PC-9 (cell line): ENCODE measurements at places on chromosomes 12 and 14. TPM values are rescaled to one million over a fixed set of nuclear protein-coding genes. Genes with fewer than 3 reads are reported as not detected.

DNA sequence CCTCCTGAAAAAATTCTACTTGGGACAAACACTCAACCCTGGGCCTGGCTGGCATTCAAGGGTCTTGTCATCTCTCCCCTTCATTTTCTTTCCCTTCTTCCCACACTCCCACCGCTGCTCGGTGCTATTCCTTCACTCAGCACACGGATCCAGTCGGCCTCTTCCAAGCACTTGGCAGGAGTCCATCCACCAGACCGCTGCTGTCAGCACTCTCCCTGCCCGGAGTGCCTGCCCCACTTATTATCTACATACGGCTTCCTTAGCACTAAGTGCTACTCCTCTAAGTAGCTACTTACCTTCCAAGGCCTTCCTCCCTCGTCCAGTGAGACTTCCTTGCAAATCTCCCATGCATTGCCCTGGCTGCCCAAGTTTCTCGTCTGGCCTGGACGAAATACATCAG is 29.8 kb downstream of the CALM1 start:
- no peak for DNase-seq

- no peak for DNase-seq
Measured at GRCh38 chr12:59452259-59452658, 143.6 kb upstream of the SLC16A7 start.

SPX gene
- 0.39 TPM in 1 of 2 replicates, not detected in the other for total RNA-seq

MYF6 gene
- total RNA-seq, result not detected in 2 replicates

DNA sequence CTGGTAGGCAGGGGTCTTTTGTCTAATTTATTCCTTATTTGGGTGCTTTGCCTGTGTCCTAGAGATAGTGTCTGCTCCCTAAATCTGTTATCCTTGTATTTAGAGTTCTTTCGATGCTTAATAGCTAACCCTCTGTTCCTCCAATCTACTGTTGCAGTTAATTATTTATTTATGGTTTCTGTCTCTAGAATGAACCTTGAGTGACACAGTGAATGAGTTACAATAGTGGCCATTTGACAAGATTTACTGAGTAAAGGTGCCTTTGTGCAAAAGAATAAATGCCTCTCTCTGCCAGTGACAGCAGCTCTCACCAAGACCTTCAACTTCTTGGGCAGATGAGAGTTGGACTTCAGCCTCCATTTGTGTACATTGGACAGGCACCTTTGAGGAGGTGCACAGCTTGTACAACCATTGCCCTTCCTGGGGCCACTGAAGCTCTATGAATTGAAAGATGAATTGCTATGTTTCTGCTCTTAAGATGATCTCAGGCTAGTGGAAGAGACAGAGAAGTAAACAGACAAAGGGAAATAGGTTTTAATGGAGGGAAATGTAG is 165.9 kb downstream of the DERA start:
- DNase-seq, result no peak

DNA sequence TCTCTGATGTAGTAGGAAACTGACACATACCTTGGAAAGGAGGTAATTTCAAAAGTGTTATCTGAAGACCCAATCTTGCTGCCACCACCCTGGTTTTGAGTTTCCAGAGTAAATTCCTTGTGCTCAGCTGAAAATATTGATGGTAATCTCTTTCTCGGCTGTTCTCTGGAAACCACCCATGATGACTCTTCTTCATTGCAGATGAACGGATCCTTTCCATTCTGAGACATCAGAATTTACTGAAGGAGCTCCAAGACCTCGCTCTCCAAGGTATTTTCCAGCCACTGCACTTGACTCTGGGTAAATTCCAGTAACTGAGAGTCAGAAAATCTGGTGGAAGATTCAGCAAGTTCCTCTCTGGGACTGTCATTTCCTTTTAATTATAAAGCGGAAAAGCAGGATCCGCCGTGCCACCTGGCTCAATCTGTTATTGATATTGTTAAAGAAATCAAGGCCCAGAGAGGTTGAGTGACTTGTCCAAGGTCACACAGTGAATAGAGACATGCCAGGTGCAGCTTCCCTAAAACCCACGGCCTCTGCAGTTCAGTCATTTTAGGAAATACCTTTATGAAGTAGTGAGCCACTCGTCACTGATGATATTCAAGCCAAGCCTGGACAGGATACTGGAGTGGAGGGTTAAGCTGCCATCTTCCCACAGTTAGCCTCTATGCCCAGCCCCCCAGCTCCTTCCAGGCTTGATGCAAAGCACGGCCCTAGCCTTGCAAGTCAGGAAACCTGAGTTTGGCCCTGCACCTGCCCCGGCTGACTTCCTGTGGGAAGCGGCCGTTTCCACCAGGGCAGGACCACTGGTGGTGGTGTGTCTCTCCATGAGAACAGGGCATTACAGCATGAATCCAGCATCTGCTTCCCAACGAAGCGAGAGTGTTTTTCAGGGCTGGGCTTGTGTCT is 4.7 kb downstream of the CHGA start:
- peak; percentile 74 for DNase-seq

DNA sequence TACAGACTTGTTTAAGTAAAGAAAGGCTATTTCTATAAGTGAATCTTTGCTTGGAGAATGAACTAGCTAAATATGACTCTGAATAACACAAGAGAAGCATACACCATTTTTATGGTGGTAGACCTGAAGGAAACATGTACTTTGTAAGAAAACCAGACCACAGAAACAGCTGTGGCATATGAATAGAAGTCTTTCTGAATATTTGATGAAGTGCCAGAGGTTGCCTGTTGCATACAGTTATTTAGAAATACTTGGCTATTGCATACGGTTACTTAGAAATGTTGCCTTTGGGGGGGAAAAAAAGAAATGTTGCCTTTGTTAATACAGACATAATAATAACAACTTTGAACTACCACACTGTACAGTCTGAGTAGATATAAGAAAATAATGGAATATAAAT is 16.8 kb upstream of the LEMD3 start:
- DNase-seq, result no peak

- DNase-seq, result no peak
Measured at GRCh38 chr12:87216436-87216835, 812.8 kb downstream of the C12orf50 start.

DNA sequence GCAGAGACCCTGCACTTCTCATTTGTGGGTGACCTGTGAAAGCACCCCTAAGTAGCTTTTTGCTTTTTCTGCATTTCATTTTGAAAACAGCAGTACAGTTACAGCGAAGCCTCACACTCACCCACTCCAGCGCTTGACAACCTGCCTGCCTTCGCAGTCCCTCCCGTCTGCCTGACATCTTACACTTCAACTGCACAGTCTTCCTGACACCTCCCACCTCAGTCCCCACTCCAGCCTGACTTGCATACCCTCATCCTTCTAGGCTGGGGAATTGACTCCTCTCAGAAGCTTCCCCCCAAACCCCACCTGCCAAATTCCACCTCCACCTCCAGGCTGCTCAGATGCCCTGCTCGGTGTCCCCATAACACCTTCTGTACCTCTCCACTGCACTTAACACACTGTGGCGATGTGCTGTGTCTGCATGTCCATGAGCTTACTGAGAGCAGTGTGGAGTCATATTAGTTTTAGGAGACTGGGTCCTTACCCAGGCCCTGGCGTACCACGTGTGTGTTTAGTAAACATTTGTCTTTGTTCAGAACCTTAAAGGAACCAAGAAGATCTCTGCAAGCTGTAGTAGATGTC is 159.4 kb downstream of the PRKCH start:
- DNase-seq, result no peak

DNA sequence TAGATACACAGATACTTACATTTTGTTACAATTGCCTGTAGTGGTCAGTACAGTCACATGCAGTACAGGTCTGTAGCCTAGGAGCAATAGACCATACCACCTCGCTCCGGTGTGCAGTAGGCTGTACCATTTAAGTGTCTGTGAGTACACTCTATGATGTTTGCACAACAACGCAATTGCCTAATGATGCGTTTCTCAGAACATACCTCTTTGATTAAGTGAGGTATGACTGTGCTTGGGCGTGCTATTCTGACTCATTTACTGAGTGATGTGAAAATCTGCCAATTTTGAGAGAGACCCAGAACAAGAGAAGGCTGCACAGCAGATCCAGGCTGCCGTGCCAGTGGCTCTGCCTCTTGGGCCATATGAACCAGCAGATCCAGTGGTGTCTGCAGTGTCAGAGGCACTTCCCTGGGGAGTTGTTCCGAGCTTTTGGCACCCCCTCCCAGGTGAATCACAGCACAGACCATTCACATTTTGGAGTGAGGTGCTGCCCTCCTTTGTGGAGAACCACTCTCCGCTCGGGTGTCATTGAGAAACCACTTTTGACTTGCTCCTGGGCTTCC is 20.4 kb downstream of the DLK1 start:
- DNase-seq, result no peak

GRCh38 chr14:34741840-34742239 is 27.4 kb upstream of the CFL2 start:
- no peak for DNase-seq

GRCh38 chr12:57845478-57846284 is 848 bp downstream of the CTDSP2 start:
- DNase-seq, result peak; percentile 54

NAV3 gene
- 4.2 and 13.6 TPM in 2 replicates for total RNA-seq

- no peak for DNase-seq
Measured at GRCh38 chr14:69930780-69931379, 51.7 kb downstream of the SMOC1 start.

DNA sequence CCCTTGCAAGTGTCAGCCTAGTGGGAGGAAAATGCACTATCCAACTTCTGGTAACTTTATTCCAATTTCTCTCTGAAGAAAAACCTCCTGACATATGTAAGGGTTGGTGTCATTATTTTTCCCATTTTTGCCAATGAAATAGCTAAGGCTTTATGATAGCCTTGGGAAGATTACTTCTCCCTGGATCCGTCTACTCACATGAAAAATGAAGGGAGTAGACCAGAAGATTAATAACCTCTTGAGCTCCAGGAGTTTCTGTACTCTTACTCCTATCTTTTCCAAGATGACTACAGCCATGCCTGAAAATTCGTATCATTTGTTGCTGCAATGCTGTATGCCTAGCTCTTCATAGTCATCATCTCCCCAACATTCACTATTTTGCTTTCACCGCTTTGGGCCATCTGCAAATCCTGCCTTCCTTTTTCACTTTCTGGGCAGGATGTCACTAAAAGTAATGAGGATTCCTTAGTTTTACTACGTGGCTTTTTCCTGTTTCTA is 18.8 kb downstream of the TC2N start:
- no peak for DNase-seq

DACT1 gene
- not detected in 2 replicates for total RNA-seq

GRCh38 chr14:64293976-64294671 is at the start of gene ESR2:
Gene ESR2, minus strand, starts transcription at chr14:64294371. Its CDS starts 11,386 bp downstream, at chr14:64282985.
- DNase-seq, result peak; percentile 18

GRCh38 chr12:25436206-25437030 is 116.7 kb downstream of the LMNTD1 start:
- peak; percentile 58 for DNase-seq

GRCh38 chr12:6613015-6613775 is 6.0 kb upstream of the CHD4 start:
- DNase-seq, result peak; percentile 71

- no peak for DNase-seq
Measured at GRCh38 chr12:21456291-21456780, 18.9 kb downstream of the PYROXD1 start.

NEK9 gene
- total RNA-seq, result 170 and 174 TPM in 2 replicates

GRCh38 chr14:23104591-23105347 is at the start of gene CIROP:
Gene CIROP, minus strand, starts transcription at chr14:23104989. Its CDS starts 69 bp downstream, at chr14:23104920.
- DNase-seq, result no peak

CMA1 gene
- total RNA-seq, result not detected in 2 replicates

- DNase-seq, result no peak
Measured at GRCh38 chr12:72957454-72957853, 685.3 kb downstream of the TRHDE start.

DNA sequence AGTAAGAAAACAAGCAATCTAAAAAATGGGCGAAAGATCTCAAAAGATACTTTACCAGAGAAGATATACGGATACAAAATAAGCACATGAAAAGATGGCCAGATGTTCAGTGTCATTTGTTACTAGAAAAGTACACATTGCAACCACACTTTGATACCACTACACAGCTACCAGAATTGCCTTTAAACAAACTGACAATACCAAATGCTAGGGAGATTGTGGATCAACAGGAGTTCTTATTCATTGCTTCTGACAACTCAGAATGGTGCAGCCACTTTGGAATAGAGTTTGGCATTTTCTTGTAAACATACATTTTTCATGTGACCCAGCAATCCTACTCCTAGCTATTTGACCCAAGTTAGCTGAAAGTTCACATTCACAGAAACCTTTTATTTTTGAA is 136.3 kb downstream of the FUT8 start:
- no peak for DNase-seq

GPR137C gene
- total RNA-seq, result 1.1 and 1.2 TPM in 2 replicates

DNA sequence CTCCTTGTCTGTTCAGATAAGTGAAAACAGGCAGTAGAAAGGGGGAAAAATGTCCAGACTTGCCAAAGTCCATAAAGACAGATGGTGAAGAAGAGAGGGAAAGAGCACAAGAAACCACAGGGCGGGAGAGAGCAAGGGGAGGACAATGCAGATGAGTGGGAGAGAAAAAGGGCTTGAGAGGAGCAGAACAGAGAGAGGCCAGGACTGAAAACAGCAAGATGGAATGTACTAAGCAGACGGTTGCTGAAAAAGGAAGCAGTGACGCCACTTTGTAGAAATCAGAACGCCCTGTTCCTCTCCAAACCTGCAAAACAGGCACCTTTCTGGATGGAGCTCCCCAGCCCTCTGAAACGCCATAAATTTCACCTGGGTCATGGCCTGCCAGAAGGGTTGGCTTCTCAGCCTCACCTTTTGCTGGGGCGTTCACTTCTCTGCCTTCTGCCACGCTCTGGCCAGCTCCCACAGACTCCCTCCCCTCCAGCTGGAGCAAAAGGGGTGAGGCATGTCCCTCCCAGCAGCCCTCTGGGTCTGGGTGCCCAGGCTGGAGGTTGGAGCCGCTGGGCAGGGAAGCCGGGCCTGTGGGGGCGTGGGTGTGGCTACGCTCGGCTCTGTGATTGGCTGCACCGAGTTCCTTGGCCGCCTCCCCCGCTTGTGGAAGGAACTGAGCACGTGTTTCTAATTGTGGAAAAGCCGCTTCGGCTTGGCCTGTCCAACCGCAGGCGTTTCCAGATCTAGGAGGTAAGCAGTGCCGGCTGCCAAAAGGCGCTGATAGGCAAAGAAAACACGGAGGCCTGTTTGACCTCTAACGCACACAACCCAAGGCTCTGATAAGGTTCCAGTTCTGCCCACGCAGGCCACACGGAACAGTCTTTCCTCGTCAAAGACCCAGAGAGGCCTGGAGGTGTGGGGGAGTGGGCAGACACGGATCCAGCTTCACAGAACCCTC is 29.3 kb downstream of the SLC7A8 start:
- DNase-seq, result peak; percentile 65

GRCh38 chr12:41802803-41803202 is 341.9 kb downstream of the GXYLT1 start:
- no peak for DNase-seq
